ENCODE measurements at places on chromosomes 6 and 20. TPM values are rescaled to one million over a fixed set of nuclear protein-coding genes. Genes with fewer than 3 reads are reported as not detected.

DNA sequence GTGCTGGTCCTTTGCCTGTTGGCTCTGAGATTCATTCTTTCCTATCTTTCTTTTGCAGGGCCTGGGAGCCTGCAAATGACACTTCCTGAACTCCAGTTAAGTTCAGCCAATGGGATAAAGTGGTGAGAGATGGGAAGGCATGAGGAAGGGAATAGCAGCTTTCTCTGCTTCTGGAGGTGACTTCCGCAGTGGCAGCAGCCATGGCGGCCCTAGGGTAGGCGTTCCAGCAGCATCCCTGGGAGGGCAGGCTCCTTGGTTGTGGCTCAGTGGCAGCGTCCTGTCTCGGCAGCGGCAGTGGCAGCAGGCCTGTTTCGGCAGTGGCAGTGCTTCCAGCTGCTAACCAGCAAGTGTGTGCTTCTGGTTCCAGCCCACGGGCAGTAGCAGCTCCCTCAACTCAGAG is 7.3 kb upstream of the MDFI start:
- DNase-seq: no peak

- DNase-seq: no peak
These were observed 4.8 kb upstream of the BCAS4 start for GRCh38 chr20:50789968-50790650.

- peak; percentile 58 for DNase-seq
These were observed at the start of gene MARCKS for GRCh38 chr6:113856625-113857555. TSS of gene MARCKS (plus strand) at chr6:113857345. CDS start at chr6:113857746, 401 bp downstream.

FKBP1C gene
- total RNA-seq: not detected

GRCh38 chr20:6663104-6663503 is 104.4 kb upstream of the BMP2 start:
- DNase-seq: no peak

DNA sequence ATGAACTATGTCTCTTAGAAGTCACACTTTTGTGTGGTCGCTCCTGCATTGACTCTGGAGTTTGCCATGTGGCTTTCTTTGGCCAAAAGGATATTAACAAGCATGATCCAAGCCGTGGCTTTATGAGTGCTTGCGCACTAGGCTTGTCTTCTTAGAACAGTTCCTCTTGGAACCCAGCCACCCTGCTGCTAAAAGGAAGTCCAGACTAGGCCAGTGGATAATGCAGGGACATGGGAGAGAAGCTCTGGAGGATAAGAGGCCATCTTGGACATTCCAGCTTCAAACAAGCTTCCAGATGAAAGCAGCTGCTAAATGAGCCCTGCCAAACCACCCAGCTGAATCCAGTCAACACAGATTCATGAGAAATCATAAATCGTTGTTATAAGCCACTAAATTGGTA is 346.4 kb downstream of the CDC5L start:
- DNase-seq: no peak

DNA sequence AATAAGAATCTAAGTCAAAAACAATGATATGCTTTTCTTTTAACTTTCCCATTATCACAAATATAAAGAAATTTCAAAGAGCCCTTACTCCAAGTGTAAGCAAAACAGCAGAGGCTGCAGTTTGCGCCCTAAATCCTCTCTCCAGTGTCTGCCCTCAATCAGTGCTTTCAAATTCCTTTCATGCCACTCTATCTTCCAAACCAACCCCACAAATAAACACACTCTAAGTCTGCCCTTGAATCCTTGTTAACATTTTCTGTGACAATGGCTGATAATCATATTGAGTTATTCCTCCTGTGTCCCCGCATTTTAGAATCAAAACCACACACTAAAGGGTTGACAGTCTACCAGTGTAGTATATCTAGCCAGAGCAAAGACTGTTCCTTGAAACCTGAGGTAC is 317.9 kb upstream of the MARCKS start:
- no peak for DNase-seq

DNA sequence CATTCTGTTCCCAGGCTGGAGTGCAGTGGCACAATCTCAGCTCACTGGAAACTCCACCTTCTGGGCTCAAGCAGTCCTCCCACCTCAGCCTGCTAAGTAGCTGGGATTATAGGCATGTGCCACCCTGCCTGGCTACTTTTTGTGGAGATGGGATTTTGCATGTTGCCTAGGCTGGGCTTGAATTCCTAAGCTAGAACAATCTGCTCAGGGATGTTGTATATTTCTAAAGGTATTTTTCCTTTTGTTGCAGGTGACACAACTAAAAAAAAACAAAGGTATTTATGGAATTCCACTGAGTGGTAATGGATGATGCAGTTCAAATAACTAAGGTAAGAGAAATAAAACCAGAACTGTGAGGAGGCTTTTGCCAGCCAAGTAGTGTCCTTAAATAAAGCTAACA is 49.7 kb downstream of the PTPRA start:
- no peak for DNase-seq

GRCh38 chr6:26273673-26274588 is 91.1 kb upstream of the BTN3A2 start:
- no peak for DNase-seq

DNA sequence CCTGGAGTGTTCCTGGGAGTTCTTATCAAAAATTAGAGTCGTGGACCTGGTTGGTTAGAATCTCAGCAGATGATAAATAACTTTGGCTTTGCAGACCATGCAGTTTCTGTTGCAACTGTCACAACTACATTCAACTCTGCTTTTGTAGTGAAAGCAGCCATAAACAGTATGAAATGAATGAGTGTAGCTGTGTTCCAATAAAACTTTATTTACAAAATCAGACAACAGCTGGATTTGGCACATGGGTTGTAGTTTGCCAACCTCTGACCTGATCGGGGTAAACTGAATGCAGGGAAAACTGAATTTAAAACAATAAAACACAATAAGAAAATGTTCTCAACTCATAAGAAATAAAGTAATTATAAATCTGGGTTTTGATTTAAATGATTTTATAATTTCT is 513.8 kb downstream of the CDKAL1 start:
- no peak for DNase-seq

GRCh38 chr6:52610011-52610410 is 33.2 kb upstream of the TRAM2 start:
- no peak for DNase-seq

DNA sequence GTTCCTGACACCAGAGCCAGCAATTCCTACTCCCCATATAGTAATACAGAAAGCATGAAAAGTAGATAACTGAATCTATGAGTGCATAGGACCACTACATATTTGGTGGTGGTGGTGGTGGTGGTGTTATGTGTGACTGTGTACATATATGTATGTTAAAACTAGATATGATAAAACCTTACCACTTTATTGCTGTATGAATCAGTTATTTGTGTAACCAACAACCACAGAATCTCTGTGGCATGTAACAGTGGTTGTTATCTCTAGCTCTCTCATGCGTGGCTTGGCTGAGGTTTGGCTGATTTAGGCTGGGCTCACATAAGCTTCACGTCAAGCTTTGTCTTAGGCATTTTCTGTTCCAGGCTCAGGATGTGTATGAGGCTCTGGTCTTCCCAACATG is 55.7 kb downstream of the PLCB1 start:
- DNase-seq: no peak

DNA sequence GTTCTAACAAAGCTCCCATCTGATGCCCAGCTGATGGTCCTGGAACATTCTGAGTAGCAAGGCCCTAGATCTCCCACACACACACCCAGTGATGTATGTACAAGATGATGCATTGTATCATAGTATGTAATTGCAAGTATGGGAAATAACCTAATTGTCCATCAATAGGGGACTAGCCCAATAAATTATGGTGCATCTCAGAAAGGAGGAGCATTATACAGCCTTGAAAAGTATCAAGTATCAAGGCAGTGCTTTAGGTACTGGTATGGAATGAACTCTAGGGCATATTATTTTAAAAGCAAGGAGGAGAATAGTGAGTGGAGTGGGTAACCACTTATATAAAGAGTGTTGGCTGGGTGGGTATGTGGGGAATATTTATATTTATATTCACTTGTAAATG is 24.8 kb upstream of the PREX1 start:
- no peak for DNase-seq

MGME1 gene
- total RNA-seq: 6.5 TPM

- no peak for DNase-seq
These were observed 18.1 kb downstream of the TUBB2B start for GRCh38 chr6:3209114-3210023.

GRCh38 chr20:20318365-20319161 is 49.3 kb upstream of the INSM1 start:
- no peak for DNase-seq

MLIP gene
- total RNA-seq: 0.47 TPM

DNA sequence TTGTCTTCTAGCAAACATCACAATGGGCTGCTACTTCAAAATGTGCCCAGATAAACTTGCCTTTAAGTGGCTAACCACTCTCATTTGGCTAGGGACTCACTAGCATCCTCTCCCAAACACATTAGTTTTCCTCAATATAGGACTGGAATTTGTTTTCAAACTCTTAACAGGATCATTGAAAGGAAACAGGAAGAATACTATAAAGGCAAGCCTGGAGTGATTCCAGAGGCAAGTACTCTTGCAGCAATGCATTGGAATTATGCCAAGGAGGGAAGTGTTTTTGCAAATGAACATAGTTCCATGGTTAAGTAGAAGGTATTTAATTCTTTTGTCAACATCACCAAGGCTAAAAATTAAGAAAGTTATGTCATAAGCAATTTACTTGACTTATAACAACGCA is 12.2 kb downstream of the EPHA7 start:
- DNase-seq: no peak

DNA sequence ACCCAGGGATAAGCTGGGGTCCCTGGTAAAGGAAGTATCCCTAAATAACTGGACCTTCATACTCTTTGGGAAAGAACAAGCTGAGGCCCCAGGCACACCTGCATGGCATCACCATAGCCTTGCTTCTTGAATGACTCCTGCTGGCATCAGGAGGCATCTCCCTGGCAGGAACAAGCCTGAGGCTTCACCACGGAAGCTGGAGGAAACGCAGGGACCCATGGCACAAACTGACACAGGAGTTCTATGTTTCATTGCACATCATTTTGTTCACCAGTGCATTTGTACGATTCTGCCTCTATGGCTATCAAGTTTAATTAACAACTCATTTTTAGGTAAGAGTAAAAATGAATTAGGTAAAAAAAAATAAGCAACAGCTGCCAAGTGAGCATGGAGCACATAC is 619 bp upstream of the PDE7B start:
- no peak for DNase-seq

DNA sequence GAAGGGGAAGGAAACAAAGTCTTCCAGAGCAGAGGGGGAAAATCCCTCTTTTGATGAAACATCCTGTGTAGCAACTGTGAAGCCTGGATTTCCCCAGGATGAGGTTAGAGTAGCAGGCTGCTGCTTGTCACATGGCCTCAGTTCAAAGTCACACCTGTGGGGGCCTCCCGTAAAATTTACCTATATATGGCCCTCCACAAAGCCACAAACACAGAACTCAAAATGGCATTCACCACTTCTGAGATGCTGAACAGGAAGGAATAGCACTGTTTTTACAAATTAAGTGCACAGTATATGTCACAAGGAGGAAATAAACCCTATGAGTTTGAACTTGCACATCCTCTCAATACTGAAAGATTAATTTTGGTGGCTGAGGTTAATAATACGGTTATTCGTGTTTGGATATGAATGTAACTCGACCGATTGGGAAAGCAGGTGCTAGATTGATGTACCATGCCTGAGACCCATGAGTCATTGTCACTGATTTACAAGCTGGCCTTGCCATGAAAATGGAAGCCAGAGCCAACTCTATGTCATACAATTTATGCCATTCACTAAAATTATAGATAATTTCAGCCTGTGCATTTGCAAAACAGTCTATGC is 70.6 kb downstream of the SGK1 start:
- DNase-seq: no peak

HLA-DRB5 gene
- 5.5 TPM for total RNA-seq

MLN gene
- total RNA-seq: not detected

- no peak for DNase-seq
These were observed 14.5 kb upstream of the GUCA1A start for GRCh38 chr6:42158631-42159030.

ZNF343 gene
- total RNA-seq: 9.5 TPM

- no peak for DNase-seq
These were observed 446.1 kb upstream of the MARCKS start for GRCh38 chr6:113411011-113411410.

DNA sequence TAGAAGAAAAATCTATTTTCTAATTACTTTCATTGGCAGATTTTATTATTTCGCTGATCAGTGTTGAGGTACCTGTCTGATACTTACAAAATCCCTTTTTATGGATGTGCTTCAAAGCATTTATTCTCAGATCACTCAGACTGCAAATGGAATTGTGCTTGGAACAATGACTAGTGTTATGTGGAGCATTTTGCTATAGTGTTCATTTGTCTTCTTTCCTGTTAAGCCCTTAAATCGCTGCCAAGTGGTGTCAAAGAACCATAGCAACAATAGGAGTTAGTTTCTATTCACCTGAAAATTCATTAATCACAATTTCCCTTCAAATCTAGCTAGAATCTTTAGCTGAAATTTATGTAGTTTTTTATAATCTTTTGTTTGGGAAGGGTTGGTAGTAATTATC is 29.8 kb downstream of the SMPDL3A start:
- DNase-seq: no peak

- no peak for DNase-seq
These were observed 54.0 kb downstream of the TRAF3IP2 start for GRCh38 chr6:111551521-111552231.

DNA sequence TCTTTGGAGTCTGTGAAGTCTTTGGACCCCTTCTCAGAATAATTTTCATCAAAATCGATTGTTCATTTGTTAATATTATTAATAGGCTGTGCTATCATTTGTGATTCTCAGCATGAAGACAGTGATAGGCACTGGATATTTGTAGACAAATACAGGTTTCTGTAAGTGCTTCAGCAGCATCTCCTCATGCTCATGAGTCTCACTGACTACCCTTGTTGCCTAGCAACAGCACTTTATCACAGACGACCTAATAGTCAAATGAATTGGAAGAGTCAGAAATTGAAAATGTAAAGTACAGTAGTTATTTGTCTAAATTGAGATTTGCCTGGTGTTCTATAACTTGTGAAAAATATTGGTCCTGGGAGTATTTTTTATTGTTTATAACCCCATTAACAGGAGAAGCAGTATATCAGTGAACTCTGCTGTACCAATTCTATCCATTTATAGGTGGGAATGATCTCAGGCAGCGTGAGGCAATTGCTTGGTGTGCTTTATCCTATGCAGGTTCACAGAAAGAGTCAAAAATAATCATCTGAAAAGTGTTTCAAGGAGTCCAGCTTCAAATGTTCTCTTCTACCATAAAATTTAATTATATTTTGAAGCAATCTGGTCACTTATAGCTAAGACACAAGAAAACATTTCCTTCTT is 684.6 kb downstream of the RFPL4B start:
- DNase-seq: no peak

- DNase-seq: no peak
These were observed 49.4 kb downstream of the TRMT11 start for GRCh38 chr6:126035764-126036163.

DNA sequence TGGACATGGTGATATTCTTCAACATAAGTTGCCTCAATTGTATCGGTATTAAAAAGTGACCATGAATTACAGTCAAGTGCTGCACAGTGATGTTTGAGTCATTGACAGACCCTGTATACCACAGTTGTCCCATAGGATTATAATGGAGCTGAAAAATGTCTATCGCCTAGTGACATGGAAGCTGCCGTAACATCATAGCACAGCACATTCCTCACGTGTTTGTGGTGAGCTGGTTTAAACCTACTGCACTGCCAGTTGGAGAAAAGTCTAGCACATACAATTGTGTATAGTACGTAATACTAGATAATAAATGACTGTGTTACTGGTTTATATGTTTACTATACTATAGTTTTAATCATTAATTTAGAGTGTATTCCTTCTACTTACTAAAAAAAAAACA is 150.2 kb downstream of the CDH26 start:
- no peak for DNase-seq
